NCI-H1930 (cell line): ENCODE measurements at places on chromosomes 3 and 15.

- DNase-seq, result no peak
Observed at GRCh38 chr3:64440498-64440897, 215.2 kb upstream of the PRICKLE2 start.

DNA sequence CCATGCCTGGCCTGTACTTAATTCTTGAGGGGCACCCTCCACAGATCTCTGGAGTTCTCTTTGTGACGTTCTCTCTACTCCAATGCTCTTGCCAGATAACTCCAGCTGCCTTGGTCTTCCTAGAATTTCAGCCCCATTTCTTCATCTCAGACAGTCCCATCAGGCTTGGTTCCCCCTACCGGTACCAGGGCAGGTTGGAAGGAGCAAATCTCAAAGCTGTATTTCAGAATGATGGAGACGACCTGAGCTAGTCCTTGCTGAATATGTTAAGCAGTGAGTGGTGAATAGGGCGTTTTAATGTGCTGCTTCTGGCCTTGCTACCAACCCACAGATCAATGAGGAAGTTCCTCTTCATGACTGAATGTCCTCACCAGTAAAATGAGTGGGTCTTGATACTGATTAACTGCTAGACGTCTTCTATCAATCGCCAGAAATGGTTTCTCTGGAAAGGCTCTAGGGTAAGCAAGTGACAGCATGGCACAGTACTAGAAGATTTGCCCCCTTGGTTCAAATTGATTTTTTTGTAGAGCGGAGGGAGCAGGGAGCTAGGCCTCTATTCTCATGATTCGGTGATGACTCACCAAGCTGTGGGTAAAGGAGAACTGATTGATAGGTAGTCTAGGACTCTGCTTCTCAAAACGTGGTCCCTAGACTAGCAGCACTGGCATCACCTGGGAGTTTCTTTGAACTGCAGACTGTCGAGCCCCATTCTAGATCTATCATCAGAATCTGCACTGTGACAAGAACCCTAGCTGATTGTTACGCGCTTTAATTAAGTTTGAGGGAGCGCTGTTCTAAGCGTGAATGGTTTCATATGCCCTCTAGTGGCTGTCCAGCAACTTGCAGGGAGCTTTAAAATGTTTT lies 67.8 kb downstream of the UBP1 start:
- no peak for DNase-seq

DNA sequence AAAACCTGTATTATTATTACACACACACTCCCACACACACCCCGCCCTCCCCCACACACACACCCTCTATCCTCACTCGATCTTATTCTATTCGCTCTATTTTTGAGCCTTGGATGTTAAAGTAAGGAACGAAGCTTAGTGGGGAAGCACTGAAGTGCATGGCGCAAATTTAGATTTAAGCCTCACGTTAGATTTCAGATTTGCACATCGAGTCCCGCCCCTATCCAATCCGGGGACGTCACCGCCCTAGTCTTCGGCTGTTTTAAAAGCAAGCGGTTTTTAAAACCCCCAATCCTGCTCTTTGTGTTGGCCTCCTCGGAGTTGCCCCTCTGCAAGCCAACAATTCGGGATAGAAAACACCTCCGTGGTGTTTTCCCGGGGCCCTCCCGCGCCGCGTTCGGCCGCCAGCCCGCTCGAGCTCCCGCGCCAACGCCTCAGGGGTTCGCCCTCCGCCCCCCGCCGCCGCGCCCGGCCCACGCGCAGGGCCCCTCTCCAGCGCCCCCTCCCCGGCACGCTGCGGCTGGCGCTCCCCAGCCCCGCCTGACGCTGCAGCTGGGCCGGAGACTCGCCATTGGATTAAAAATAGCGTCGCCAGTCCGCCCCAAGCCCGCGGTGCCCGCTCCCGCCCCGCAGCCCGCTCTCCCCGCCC lies at the start of gene USP13:
USP13 (plus strand) TSS at position 594 of the 649 bp plus-strand sequence. CDS start 186 bp downstream, outside the sequence.
- DNase-seq, result peak; percentile 61

DNA sequence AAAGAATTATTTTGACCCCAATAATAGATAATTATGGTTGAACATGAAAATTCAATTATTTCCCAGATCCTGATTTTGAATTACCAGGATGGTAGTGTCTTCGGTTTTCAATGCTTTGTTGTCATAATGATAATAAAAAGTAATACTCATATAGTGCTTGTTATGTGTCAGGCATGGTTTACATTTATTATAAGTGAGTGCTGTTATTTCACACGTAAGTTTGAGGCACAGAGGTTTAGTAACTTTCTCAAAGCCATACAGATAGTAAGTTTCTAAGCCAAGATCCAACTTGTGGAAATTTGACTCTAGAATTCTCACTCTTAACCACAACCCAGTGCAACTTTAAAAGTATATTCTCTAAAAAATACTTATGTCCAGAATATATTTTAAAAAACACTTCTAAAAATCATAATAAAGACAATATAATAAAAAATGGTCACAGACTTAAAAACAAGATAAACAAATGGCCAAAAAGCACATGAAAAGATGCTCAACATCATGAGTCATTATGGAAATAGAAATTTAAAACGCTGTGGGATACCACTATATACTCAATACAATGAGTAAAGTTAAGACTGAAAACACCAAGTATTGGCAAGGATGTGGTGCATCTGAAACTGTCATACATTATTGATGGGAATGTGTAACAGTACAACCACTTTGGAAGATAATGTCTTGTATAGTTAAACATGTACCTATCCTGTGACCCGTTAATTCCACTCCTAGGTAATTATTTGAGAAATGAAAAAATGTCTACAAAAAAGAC lies 45.2 kb downstream of the SPRED1 start:
- no peak for DNase-seq

GRCh38 chr3:58217209-58217811 lies 6.5 kb upstream of the DNASE1L3 start:
- peak; percentile 15 for DNase-seq
